ENCODE measurements at places on chromosomes 6 and 20.

DNA sequence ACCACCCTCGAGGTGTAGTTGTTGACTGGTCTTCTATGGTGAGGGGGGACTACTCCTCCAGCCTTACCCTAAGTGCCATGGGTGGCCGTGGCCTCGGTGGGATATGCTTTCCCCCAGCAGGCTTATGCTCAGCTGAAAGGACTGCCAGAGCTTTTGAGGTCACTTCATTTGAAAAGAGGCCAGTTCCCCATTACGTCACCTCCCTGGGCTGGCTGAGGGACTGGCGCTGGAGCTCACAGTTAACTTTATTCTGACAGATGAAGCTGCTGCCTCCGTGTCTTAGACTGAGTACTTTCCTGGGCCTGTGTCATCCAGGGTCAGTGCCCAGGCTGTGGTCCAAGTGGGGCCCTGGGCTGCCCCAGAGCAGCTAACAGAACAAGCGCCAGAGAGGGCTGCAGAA lies 42.8 kb upstream of the PCMTD2 start:
- no peak for DNase-seq

- DNase-seq: peak; percentile 90
These were observed 60.2 kb upstream of the TMEM244 start for GRCh38 chr6:129921169-129921817.

GRCh38 chr6:11808054-11808453 lies 29.5 kb upstream of the ADTRP start:
- no peak for DNase-seq

GRCh38 chr6:105964979-105965760 lies 121.0 kb upstream of the PRDM1 start:
- DNase-seq: no peak

DNA sequence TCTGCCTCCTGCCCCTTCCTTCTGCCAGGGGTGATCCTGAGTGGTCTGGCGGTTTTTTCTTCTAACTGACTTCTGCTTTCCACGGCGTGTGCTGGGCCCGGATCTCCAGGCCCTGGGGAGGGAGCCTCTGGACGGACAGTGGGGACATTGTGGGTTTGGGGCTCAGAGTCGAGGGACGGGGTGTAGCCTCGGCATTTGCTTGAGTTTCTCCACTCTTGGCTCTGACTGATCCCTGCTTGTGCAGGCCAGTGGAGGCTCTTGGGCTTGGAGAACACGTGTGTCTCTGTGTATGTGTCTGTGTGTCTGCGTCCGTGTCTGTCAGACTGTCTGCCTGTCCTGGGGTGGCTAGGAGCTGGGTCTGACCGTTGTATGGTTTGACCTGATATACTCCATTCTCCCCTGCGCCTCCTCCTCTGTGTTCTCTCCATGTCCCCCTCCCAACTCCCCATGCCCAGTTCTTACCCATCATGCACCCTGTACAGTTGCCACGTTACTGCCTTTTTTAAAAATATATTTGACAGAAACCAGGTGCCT lies 10.2 kb downstream of the SLC29A1 start:
- no peak for DNase-seq

GRCh38 chr6:139251691-139252390 lies 40.0 kb downstream of the TXLNB start:
- no peak for DNase-seq

DNA sequence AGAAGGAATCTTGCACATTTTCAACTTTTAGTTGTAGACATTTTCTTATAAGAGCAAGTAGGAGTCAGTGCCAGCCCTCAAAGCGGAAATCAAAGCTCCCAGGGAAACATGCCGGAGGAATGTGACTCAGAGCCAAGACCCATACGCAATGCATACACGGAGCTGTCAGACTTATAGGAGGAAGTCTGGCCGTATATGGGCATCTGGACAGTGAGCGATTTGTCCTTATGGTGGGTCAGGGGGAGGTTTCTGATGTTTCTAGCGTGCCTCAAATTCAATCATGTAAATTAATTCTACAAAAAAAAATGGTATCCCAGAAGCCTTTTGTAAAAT lies 3.6 kb upstream of the CCN2 start:
- no peak for DNase-seq
